Neural crest cell (in vitro differentiated cells): ENCODE measurements at places on chromosomes 2 and 18. TPM values are rescaled to one million over a fixed set of nuclear protein-coding genes. Genes with fewer than 3 reads are reported as not detected.

DNA sequence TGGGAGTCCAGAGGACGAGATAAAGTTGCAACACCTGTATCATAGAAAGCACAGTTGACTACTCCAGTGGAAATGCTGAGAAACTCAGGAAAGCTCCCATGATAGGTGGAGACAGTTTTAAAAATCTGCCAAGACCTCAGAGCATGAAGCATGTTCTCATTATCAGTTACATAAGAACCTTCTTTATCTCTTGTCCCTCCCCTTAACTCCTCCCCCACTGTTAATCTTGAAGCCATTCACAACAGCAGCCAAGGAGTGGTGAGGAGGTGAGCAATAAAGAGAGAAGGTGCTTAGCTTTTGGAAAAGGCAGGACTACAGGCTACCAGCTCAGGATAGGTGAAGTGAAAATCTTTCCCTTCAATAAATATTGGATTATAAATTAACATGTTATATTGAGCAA, 657.9 kb downstream of the NYAP2 start:
- no peak for DNase-seq
- H3K4me3 ChIP-seq = no peak overlapping the region
- H3K27ac ChIP-seq = no peak overlapping the region
- peaks cover 28% of the 10 kb centered on the region for H3K4me1 ChIP-seq
- no peaks in the 10 kb centered on the region for H3K27me3 ChIP-seq

The PRKAG3 gene
- not detected in 2 replicates for total RNA-seq

- H3K27ac ChIP-seq = no peak overlapping the region
- peaks cover 4% of the 10 kb centered on the region for H3K4me1 ChIP-seq
- H3K36me3 ChIP-seq = peaks cover 31% of the 10 kb centered on the region
- no peaks in the 10 kb centered on the region for H3K27me3 ChIP-seq
- DNase-seq = no peak
- no peak overlapping the region for H3K4me3 ChIP-seq
Observed at GRCh38 chr2:29175338-29175737, 60.1 kb downstream of the CLIP4 start.

The SUCLG1 gene
- 51.5 and 52.7 TPM in 2 replicates for total RNA-seq

- DNase-seq = peak; percentile 47
- no peaks in the 10 kb centered on the region for H3K36me3 ChIP-seq
- no peak overlapping the region for H3K4me3 ChIP-seq
- no peaks in the 10 kb centered on the region for H3K4me1 ChIP-seq
- no peaks in the 10 kb centered on the region for H3K27me3 ChIP-seq
- H3K27ac ChIP-seq = no peak overlapping the region
Observed at GRCh38 chr2:36618381-36618780, 20.4 kb upstream of the FEZ2 start.

DNA sequence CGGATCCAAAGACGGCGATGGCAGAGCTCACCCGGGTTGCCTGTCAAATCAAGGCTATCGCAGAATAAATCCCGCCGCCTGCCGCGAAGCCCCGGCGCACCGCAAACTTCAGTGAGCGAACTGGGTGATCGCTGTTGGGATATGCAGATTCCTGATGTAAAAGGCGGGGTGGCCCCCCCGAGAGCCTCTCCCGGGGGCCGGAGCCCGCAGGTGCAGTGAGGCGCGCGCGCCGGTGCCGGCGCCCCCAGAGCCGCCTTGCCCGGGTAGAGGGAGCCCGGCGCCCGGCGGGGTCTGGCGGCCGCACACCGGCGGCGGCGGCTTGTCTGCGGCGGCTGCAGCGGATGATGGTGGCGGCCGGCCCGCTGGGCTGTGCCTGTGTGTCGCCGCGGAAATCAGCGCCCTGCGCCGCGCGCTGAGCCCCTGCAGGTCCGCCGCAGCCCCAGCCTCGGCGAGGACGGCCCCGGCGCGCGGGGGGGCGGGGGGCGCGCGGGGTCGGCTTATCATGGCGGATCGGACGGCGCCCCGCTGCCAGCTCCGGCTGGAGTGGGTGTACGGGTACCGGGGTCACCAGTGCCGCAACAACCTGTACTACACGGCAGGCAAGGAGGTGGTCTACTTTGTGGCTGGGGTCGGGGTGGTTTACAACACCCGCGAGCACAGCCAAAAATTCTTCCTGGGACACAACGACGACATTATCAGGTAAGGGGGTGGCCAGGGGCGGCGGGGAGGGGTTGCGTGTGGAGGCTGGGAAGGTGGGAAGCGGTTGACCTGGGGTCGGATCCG, 1.3 kb downstream of the EML6 start:
- peaks cover 22% of the 10 kb centered on the region for H3K4me1 ChIP-seq
- peak overlapping the region; percentile 96 for H3K4me3 ChIP-seq
- peaks cover 52% of the 10 kb centered on the region for H3K27me3 ChIP-seq
- H3K36me3 ChIP-seq = no peaks in the 10 kb centered on the region

DNA sequence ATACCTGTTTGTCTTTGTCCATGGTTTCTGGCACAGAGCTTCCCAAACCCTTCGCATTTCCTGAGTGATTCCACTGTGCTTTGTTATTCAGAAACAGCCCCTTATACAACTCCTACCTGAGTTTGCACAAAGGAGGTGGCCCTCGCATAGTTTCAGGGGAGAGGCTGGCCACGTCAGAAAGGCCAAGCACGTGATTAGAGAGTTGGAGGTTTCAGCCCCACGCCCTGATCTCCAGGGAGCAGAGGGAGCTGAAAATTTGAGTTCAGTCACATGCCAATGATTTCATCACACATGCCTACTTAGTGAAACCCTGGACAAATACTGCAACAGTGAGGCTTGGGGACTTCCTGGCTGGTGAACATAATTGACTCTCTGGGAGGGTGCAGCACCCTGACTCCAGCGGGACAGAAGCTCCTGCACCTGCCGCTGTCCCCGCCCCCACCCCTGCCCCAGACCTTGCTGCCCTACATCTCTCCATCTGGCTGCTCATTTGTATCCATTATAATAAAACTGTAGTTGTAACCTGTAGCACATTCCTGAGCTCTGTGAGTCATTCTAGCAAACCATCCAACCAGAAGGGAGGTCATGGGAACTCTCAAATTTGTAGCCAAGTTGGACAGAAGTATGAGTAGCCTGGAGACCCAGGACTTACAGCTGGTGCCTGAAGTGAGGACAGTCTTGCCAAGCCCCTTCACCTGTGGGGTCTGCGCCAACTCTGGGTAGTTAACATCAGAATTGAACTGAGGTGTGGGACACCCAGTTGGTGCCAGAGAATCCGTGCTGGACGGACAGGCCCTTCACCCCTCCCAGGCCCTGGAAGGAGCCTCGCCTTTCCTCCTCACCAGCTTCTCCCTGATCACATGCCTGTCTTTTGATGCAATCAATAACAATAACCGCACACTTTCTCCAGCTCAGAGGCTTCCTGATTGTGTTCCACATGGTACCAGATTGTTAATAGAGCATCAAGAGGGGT, 224.3 kb downstream of the ANAPC1 start:
- no peaks in the 10 kb centered on the region for H3K27me3 ChIP-seq
- peaks cover 6% of the 10 kb centered on the region for H3K4me1 ChIP-seq
- no peak for DNase-seq
- H3K4me3 ChIP-seq = no peak overlapping the region
- no peaks in the 10 kb centered on the region for H3K36me3 ChIP-seq

The CYTIP gene
- total RNA-seq = 0.35 TPM in 1 of 2 replicates, not detected in the other

The PFN4 gene
- 1.3 and 1.7 TPM in 2 replicates for total RNA-seq

- peaks cover 14% of the 10 kb centered on the region for H3K36me3 ChIP-seq
- peaks cover 18% of the 10 kb centered on the region for H3K4me1 ChIP-seq
Observed at GRCh38 chr2:169509298-169509885, at the start of gene KLHL41. Gene KLHL41, plus strand, starts transcription at chr2:169509702. Its CDS starts 77 bp downstream, at chr2:169509779.

DNA sequence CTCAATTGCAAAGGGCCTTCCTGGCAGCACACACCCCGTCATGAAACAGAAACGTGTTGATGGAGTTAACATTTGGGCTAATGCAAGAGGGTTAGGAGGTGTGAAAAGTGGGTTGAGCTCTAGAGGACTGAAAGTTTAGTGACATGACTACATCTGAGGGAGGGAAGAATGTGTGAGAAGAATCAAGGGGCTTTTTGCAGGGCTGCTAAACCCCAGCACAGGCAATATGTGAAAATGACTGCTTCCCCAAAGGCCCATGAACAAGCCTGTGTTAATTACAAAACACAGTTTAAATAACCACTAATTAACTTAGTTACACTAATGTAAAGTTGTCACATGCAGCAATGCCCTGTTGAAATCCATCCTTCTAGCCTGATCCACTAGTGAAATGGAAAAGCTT, 63.4 kb upstream of the PEX13 start:
- H3K4me1 ChIP-seq = no peaks in the 10 kb centered on the region
- no peak overlapping the region for H3K27ac ChIP-seq
- peaks cover 11% of the 10 kb centered on the region for H3K36me3 ChIP-seq
- H3K27me3 ChIP-seq = no peaks in the 10 kb centered on the region

GRCh38 chr2:53861824-53862223, 2.1 kb upstream of the GPR75 start:
- no peak for DNase-seq
- no peaks in the 10 kb centered on the region for H3K27me3 ChIP-seq
- no peak overlapping the region for H3K4me3 ChIP-seq
- no peaks in the 10 kb centered on the region for H3K4me1 ChIP-seq

- H3K4me3 ChIP-seq = no peak overlapping the region
- no peaks in the 10 kb centered on the region for H3K27me3 ChIP-seq
- peaks cover 11% of the 10 kb centered on the region for H3K4me1 ChIP-seq
Observed at GRCh38 chr2:990970-991369, 40.3 kb downstream of the SNTG2 start.

- no peak for DNase-seq
- no peak overlapping the region for H3K4me3 ChIP-seq
- no peaks in the 10 kb centered on the region for H3K36me3 ChIP-seq
- peaks cover 6% of the 10 kb centered on the region for H3K4me1 ChIP-seq
- H3K27me3 ChIP-seq = no peaks in the 10 kb centered on the region
Observed at GRCh38 chr2:74017223-74017622, 32.5 kb downstream of the TET3 start.

DNA sequence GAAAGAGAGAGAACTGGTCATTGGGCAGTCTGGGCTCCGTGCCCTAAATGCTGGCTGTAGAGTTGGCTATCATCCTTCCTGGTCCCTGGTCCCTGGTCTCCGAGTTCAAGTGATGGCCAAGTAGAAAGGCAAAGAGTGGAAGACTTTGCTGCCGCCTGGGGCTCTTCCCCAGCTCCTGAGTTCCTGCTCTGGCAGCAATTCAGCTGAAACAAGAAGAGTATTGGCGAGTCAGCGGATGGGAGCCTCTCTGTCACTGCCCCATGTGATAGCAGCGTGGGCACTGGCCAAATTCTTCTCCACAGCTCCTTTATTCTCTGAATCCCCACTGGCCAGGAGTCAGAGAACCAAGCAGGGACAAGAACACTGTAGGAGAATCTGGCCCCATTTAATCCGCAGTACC, 351.0 kb upstream of the POU3F3 start:
- H3K4me3 ChIP-seq = no peak overlapping the region
- H3K27me3 ChIP-seq = no peaks in the 10 kb centered on the region
- DNase-seq = no peak
- no peaks in the 10 kb centered on the region for H3K36me3 ChIP-seq
- H3K4me1 ChIP-seq = peaks cover 37% of the 10 kb centered on the region

The CD226 gene
- total RNA-seq = 0.40 and 1.0 TPM in 2 replicates

DNA sequence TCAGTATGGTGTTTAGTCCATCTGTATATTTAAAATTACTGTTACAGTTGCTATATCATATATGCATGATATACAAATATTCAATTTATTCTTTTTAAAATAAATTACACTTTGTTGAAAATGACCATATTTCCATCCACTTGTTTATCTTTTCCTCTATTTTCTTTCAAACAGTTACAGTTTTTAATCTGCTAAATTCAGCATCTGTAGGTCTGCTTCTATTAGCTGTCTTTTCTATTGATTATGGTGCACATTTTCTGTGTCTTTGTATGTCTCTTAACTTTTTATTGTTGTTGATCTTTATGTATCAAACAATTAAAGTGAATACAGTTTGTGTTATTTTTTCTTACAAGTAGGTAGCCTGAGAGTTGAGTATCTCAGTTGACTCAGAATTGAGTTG, 28.1 kb downstream of the IL18R1 start:
- H3K27ac ChIP-seq = no peak overlapping the region
- H3K4me1 ChIP-seq = no peaks in the 10 kb centered on the region
- peaks cover 2% of the 10 kb centered on the region for H3K36me3 ChIP-seq
- H3K27me3 ChIP-seq = no peaks in the 10 kb centered on the region
- DNase-seq = no peak
- no peak overlapping the region for H3K4me3 ChIP-seq

DNA sequence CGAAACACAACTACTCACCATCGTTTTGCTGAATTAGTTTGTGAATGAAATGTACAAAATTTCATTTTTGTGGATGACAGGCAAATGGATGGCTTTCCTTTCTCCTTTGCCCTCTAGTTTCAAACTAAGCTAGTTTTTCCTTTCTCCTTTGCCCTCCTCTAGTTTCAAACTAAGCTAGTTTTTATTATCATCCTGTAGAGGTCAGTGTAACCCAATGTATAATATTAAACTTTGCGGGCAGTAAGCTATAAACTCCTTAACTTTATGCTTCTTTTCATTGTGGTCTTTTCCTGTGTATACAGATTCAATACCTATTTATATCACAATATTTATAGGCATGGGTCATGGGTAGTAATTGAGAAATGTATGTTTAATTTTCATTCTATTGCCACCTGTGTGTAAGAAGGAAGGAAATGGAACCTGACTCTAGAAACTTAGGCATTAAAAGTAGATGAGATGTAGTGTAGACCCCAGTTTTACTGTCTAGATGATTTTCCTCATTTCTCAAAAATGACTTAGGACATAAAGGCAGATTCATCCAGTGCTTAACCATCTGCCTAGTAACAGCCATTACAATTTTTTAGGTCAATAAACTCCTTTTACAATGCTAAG, 58.1 kb downstream of the MAP3K19 start:
- H3K36me3 ChIP-seq = no peaks in the 10 kb centered on the region
- H3K4me1 ChIP-seq = no peaks in the 10 kb centered on the region
- no peak for DNase-seq
- H3K27me3 ChIP-seq = peaks cover 24% of the 10 kb centered on the region
- H3K4me3 ChIP-seq = no peak overlapping the region

DNA sequence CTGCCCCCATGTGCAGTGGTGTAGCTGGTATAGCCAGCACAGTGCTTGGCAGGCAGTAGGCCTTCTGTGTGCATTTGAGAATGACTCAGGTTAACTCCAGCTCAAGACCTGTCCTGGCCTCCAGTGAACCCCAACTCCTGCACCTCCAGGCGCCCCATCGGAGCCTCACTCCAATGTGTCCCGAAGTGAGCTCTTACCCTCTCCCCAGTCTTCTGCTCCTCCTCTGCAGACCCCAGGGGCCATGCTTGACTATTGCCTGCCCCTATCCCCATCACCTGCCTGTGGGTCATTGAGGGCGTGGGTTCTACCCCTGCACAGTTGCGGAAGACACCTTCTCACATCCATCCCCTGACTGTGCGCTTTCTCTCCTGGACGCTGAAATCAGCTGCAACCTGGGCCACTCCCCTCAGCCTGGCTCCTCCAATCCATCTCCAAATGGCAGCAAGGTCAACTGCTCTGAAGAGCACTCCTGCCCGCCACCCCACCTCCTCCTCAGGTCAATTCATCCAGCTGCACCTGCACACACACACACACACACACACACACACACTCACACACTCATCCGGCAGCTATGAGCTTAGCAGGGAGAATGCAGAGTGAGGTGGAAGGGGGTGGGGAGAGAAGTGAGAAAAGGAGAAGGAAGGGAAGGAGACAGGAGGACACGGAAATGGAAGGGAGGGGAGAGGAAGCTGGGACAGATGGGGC, 130.3 kb upstream of the GLI2 start:
- H3K27me3 ChIP-seq = no peaks in the 10 kb centered on the region
- no peak overlapping the region for H3K27ac ChIP-seq
- no peaks in the 10 kb centered on the region for H3K36me3 ChIP-seq
- peaks cover 19% of the 10 kb centered on the region for H3K4me1 ChIP-seq
- H3K4me3 ChIP-seq = no peak overlapping the region
